ENCODE measurements at places on chromosomes 7 and 10. TPM values are rescaled to one million over a fixed set of nuclear protein-coding genes. Genes with fewer than 3 reads are reported as not detected.

GRCh38 chr10:124484031-124484430 lies 22.4 kb downstream of the LHPP start:
- H3K4me1 ChIP-seq, result no peaks in the 10 kb centered on the region
- no peak overlapping the region for H3K27ac ChIP-seq
- H3K36me3 ChIP-seq, result no peaks in the 10 kb centered on the region
- H3K4me3 ChIP-seq, result no peak overlapping the region
- H3K27me3 ChIP-seq, result no peaks in the 10 kb centered on the region

- H3K36me3 ChIP-seq, result no peaks in the 10 kb centered on the region
- H3K4me1 ChIP-seq, result no peaks in the 10 kb centered on the region
- no peak for DNase-seq
- no peak overlapping the region for H3K4me3 ChIP-seq
- H3K27ac ChIP-seq, result no peak overlapping the region
These were observed 31.1 kb downstream of the NEUROD6 start for GRCh38 chr7:31309407-31309806.

DNA sequence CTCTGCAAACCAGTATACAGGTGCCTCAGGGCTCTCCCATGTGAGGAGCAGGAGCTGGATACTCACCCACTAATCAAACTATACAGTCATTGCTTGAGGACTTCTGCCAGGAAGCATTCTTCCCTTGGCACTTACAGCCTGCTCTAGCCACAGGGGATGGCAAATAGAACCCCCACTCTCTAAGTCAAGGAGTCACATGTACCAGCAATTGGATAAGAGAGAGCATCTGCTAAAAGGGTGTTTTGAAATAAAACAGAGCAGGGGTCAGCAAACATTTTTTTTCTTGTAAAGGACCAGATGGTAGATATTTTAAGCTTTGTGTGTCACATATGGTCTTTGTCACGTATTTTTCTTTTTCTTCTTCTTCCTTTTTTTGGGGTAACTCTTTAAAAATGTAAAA lies 865.2 kb upstream of the GHITM start:
- H3K27me3 ChIP-seq, result no peaks in the 10 kb centered on the region
- H3K36me3 ChIP-seq, result no peaks in the 10 kb centered on the region
- no peak for DNase-seq
- H3K4me1 ChIP-seq, result no peaks in the 10 kb centered on the region

Gene ANXA7
- 78.9 TPM for polyA plus RNA-seq

GRCh38 chr10:3892440-3893425 lies 107.7 kb upstream of the KLF6 start:
- no peak overlapping the region for H3K27ac ChIP-seq
- H3K4me3 ChIP-seq, result no peak overlapping the region
- no peak for DNase-seq
- H3K4me1 ChIP-seq, result no peaks in the 10 kb centered on the region
- no peaks in the 10 kb centered on the region for H3K36me3 ChIP-seq

DNA sequence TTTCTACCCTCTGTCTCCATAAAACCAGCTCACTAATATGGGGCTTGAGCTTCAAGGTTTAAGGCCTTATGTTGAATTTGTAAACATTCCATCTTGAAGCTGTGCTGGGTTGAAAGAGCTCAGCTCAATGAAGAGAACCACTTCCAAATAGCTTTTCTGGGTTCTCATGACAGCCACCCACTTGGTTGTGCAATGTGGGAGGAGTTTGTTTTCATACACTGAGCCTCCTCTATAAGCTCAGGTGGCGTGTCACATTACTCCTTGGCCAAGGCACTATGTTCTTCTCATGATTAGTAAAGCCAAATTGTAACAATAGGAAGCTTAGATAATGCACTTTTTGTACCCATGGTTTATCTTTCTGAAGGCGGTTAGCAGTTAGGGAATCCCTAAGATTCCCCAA lies 265.6 kb downstream of the PTEN start:
- H3K27me3 ChIP-seq, result no peaks in the 10 kb centered on the region
- H3K4me1 ChIP-seq, result no peaks in the 10 kb centered on the region
- no peak for DNase-seq
- H3K36me3 ChIP-seq, result no peaks in the 10 kb centered on the region
- H3K27ac ChIP-seq, result no peak overlapping the region

Gene OPN1SW
- not detected for polyA plus RNA-seq

Gene NXPH1
- polyA plus RNA-seq, result 0.05 TPM

DNA sequence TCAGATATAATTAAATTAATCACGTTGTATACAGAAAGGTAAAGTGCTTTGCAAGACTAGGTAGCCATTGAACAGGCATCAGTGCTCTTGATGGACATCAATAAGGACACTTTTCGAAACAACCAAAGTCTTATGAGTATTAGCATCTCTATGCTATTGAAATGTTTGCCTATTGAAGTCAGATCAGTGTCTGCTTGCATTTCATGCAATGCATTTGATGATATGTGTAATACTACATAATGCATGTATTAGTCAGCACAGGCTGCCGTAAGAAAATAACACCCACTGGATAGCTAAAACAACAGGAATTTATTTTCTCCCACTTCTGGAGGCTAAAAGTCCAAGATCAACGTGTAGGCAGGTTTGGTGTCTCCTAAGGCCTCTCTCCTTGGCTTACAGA lies 209.3 kb upstream of the PLXDC2 start:
- no peak overlapping the region for H3K27ac ChIP-seq
- H3K4me3 ChIP-seq, result no peak overlapping the region
- DNase-seq, result no peak
- H3K36me3 ChIP-seq, result no peaks in the 10 kb centered on the region
- no peaks in the 10 kb centered on the region for H3K4me1 ChIP-seq

Gene SFXN4
- 25.8 TPM for polyA plus RNA-seq

GRCh38 chr10:16905320-16905719 lies 88.1 kb upstream of the RSU1 start:
- H3K4me1 ChIP-seq, result no peaks in the 10 kb centered on the region
- H3K27ac ChIP-seq, result no peak overlapping the region
- H3K36me3 ChIP-seq, result no peaks in the 10 kb centered on the region
- DNase-seq, result no peak
- no peaks in the 10 kb centered on the region for H3K27me3 ChIP-seq
- H3K4me3 ChIP-seq, result no peak overlapping the region

Gene HOXA13
- not detected for polyA plus RNA-seq
